Left lung (tissue), 14 donors: ENCODE measurements at places on chromosomes 6 and 20.

- DNase-seq, result no peak
Measured at GRCh38 chr6:81731814-81732213, 20.7 kb downstream of the TENT5A start.

GRCh38 chr6:35078226-35078850, 62.8 kb downstream of the TCP11 start:
- no peak for DNase-seq

GRCh38 chr6:14452567-14453527, 335.3 kb downstream of the CD83 start:
- DNase-seq, result no peak

DNA sequence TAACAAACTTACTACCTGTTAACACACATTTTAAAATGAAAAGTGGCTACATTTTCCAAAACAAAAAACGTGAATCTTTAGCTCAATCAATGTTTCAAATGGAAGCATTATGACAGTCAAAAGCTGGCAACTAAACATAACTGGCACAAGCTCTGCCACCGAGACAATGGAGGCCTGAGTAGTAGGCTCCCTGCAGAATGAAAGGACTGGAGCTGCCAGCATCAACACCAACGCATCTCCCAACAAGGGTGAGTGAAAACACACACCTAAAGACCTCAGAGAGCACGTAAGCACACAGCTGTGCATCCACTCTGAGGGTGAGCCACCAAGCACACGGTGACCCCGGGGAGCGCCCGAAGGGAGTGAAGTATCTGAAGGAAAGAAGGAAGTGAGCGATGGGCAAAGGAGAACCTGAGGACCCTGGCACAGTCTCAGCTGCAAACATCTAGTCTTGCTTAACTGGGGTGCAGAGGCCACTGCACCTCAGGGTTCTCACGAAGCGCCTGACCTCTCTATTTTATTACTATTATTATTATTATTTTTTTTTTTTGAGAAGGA, 1.6 kb upstream of the ADRM1 start:
- no peak for DNase-seq

- no peak for DNase-seq
Measured at GRCh38 chr6:159871906-159872305, 18.9 kb upstream of the MAS1 start.

- DNase-seq, result no peak
Measured at GRCh38 chr6:112205427-112206109, 48.8 kb downstream of the LAMA4 start.

DNA sequence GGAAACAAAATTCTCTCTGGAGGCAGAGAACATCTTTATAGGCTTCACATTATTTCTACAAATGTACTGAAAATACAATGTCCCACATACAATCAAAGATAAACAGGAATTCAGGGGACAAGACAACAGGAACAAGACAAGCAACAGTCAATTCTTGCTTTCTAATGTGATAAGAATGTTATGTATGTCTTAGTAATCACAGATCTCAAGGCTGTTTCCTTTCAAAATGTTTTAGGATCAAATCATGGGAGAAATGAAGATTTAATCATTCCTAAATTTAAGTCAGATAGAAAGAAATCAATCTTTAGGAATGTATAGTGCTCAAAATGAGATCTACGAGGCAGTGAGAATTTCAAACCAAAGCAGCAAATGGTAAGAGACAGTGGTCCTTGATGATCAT, 32.1 kb downstream of the NEDD9 start:
- DNase-seq, result no peak

DNA sequence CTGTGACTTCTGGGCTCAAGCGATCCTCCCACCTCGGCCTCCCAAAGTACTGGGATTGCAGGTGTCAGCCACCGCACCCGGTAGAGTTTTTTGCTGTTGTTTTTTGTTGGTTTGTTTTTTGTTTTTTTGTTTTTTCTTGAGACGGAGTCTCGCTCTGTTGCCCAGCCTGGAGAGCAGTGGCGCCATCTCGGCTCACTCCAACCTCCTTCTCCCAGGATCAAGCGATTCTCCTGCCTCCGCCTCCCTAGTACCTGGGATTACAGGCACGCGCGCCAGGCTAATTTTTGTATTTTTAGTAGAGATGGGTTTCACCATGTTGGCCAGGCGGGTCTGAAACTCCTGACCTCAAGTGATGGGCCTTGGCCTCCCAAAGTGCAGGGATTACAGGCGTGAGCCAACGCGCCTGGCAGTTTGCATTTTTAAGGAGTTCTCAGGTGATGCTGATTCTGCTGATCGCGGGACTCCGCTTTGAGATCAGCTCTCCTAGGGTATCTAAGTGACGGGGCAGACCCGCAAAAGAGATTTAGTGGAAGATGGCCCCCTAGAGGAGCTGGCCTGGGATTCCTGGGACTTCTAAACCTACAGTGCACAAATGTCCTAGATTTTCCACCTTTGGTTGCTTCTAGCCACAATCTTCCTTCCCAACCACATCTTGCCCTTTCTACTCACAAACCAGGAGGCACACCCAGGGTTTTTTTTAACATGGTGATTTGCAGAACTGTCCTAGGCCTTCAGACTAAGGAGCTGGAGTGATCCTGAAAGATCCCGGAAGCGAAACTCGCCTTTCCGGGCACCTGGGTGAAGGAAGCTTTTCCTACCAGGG, 45.2 kb downstream of the DPPA5 start:
- no peak for DNase-seq

DNA sequence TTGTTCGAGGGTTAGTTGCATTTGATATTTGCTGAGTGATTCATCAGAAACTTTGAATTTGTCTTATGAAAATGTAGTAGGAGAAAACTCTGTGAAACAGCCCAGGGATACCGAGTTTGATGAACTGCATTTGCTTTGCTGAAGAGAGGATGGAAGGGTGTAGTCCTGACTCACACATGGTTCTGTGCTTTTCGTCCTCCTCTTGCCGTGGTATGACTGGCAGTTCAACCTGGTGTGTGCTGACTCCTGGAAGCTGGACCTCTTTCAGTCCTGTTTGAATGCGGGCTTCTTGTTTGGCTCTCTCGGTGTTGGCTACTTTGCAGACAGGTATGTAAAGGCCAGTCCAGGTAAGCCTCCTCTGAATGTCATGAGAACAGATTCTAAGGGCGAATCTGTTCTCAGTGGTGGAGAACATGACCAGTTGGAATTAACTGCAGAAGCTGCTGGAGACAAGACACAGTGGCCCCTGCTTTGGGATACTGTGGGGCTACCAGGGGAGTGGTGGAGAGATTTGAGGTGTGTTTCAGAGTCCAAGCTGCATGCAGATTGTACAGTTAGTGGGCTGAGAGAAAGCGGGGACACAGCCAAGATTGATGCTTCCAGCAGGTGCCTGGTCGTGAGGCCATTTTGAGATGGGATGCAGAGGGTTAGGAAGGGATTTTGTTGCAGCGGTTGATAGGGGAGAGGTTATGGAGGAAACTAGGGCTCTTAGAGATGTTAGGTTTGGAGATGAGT, 8.4 kb downstream of the SLC22A1 start:
- DNase-seq, result no peak

DNA sequence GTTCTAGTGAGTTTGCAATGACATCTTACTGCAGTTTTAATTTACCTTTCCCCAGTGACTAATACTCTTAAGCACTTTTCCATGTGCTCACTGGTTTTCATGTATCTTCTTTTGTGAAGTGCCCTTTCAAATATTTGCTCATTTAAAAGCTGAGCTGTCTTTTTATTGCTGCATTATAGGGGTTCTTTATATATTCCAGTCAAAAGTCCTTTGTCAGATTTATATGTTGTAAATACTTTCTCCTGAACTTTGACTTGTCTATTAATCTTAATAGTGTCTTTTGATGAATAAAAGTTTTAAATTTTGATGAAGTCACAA, 50.2 kb upstream of the ELOVL5 start:
- no peak for DNase-seq

DNA sequence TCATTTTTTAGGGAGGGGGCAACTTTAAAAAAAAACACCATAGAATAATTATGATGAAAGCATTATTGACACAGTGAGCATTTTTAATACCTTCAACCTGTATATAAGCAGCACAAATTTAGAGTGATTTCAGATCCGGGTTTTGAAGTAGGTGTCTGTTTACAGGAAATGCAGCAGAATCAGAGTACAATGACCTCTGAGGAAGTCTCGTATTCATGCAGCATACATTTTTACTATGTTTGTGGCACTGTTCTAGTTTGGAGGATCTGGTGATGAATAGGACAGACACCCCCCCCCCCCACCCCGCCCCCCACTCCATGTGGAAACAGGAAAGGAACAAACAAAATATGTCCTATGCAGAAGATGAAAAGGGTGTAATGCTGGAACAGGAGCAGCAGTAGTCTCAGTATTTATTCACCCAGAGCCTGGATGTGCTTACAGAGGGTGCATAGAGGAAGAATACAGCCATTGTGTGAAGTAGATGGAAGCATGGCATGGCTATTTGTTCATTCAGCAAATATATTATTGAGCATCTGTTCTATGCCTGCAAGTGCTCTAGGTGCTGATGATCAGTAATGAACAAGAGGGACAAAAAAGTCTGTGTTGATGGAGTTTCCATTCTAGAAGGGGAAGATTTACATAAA, 19.7 kb downstream of the VAPB start:
- no peak for DNase-seq

DNA sequence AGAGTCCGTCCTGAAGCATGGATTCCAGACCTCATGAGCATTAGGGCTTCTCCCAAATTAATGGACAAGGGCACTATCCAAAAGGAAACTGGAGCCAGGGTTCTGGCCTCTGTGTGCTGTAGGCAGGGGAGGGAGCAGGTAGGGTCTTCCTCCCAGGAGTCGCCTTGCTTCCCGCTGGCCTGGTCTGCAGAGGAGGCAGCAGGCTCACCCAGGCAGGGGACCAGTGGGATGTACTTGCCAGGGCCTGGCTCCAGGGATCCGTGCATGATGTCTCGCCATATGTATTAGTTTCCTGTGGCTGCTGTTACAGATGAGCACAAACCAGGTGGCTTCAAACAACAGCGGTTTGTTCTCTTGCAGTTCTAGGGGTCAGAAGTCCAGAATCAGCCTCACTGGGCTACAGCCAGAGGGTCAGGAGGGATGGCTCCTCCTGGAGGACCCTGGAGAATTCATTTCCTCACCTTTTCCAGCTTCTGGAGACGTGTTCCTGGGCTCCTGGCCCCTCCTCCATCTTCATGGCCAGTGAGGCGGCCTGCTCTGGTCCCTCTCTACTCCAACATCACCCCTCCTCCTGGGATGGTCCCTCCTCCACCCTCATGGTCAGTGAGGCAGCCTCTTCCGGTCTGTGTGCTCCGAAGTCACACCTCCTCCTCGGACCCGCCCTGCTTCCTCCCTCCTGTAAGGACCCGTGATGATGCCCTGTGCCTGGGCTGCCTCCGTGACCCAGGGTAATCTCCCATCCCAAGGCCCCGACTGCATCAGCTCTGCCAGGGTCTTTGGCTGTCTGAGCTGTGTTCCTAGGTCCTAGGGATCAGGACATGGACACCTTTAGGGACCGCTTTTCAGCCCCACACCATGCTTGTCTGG, 329.1 kb downstream of the CDH4 start:
- no peak for DNase-seq

GRCh38 chr6:35124356-35124755, 16.8 kb downstream of the TCP11 start:
- no peak for DNase-seq

DNA sequence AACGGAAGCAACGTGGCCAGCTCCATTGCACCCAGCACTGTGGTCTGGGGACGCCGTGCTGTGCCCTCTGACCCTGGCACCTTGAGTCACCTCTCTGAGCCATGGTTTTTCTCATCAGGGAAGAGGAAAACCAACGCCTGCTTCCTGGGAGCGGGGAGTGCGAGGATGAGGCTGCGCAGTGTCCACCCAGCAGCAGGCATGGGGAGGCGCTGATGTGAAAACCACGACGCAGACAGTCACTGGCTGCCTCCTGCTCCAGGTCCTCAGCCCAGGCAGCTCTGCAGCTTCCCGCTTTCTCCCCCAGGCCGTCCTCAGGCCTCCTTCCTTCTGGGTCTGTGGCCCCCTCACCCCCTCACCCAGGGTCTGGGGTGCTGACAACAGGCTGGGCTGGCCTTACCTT, 14.0 kb downstream of the GATA5 start:
- DNase-seq, result no peak

DNA sequence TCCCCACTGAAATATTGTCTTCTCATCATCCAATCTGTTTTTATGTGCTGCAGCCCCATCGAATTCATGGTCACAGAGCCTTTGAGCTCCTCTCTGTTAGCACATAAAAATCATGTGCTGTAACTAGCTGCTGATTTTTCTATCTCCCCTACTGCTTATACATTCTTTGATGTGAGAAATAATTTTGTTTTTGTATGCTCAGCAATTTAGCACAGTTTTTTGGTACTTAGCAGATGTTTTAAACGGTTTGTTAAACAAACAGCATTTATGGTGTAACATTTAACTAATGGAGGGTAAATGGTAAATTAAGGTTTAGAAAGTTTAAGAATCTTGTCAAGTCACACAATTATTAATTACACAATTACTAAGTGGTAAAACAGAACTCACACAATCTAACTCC, 131.8 kb upstream of the C6orf118 start:
- DNase-seq, result no peak

DNA sequence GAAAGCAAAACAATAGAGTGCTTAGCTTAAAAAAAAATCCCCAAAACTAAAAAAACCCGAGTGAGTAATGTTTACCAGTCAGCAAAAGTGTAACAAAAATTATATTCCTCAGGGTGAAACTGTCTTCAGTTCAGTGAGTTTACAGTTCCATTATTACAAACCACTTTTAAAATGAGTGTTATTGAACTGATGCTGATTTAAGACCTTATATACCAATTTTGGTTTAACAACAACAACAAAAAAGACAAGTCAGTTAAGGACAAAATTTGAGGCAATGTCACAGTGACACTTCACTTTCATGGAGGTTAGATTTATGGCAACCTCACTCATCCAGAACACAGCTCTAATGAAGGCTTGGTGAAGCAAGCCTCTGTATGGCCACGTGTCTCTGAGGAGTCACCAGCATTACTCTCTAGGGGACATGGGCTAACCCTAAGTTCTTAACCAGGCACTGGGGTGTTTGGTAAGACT, 630.8 kb downstream of the PHF3 start:
- no peak for DNase-seq

GRCh38 chr20:10539818-10540553, 104.9 kb downstream of the SLX4IP start:
- DNase-seq, result no peak

GRCh38 chr6:139639507-139639906, 265.1 kb upstream of the CITED2 start:
- DNase-seq, result no peak
